Fibroblast of upper back skin (primary cell): ENCODE measurements at places on chromosomes 7 and 10.

GRCh38 chr10:113278221-113278620 lies 274.6 kb upstream of the HABP2 start:
- no peak for DNase-seq

DNA sequence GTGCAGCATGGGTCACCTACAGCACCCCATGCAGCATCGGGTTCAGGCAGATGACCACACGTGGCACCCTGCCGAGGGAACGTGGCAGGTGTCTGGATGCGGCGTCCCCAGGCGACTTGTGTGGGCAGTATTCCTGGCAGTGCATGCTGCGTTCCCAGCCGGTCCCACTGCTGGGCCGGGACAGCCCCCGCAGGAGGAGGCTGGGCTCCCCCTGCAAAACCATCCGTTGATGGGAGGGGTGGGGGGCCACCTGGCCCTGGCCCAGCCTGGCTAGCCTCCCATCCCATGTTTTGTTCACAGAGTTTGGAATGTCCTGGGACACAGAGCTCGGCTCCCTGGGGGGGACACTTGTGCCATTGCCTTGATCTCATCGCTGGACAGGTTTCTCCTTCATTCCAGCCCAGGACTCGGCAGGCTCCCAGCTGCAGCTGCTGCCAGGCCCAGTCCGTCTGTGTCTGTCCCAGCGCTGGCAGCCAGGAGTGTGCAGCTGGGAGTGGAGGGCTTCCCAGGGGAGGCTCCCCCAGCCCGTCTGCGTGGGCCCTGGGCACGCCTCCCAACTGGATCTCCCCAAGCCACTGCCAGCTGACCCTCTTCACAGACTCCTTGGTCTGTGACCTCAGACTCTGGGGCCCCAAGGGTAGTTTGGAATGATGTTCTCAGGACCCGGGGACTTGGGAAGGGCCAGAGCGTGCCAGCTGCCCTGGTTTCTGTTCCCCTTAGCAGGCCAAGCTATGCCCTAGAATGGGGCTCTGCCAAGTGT lies 32.6 kb downstream of the TMEM270 start:
- DNase-seq = no peak

DNA sequence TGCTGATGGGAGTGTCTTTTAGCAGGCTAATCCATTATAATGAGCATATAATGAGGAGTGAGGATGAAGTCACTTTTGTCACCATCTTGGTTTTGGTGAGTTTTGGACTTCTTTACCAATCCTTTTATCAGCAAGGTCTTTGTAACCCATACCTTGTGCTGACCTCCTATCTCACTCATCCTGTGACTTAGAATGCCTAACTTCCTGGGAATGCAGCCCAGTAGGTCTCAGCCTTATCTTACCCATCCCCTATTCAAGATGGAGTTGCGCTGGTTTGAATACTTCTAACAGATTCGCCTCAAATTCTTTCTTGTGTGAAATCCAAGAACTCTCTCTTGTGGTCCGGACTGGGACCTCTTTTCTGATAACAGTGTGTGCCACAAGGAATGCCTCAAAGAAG lies 253.1 kb upstream of the CACNA2D1 start:
- DNase-seq = no peak

- peak; percentile 69 for DNase-seq
Measured at GRCh38 chr10:72254813-72255568, 18.7 kb upstream of the DDIT4 start.
